ENCODE measurements at places on chromosomes 1 and 21.

DNA sequence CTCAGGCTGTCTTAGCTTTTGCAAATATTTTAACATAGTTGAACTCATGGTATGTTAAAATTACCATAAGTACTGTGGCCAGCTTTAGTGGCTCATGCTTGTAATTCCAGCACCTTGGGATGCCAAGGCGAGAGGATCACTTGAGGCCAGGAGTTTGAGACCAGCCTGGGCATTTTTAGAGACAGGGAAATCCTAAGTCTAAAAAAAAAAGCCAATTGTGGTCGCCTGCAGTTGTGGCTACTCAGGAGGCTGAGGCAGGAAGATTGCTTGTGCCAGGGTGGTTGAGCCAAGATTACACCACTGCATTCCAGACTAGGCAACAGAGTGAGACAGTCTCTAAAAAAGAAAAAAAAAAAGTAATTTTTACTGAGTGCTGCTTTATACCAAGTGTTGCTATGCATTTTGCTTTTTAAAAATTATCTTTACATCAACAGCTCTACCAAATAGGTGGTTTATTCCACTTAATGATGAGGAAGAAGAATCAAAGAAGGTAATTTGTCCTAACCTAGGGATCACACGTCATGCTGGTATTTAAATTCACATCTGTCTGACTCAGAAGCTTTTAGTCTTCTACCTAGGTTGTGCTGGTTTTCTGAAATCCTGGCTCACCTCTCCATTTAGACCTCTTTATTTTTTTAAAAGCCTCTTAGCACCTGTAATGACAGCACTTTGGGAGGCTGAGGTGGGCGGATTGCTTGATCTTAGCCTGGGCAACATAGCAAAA, 16.8 kb downstream of the PPP1R12B start:
- DNase-seq: no peak

DNA sequence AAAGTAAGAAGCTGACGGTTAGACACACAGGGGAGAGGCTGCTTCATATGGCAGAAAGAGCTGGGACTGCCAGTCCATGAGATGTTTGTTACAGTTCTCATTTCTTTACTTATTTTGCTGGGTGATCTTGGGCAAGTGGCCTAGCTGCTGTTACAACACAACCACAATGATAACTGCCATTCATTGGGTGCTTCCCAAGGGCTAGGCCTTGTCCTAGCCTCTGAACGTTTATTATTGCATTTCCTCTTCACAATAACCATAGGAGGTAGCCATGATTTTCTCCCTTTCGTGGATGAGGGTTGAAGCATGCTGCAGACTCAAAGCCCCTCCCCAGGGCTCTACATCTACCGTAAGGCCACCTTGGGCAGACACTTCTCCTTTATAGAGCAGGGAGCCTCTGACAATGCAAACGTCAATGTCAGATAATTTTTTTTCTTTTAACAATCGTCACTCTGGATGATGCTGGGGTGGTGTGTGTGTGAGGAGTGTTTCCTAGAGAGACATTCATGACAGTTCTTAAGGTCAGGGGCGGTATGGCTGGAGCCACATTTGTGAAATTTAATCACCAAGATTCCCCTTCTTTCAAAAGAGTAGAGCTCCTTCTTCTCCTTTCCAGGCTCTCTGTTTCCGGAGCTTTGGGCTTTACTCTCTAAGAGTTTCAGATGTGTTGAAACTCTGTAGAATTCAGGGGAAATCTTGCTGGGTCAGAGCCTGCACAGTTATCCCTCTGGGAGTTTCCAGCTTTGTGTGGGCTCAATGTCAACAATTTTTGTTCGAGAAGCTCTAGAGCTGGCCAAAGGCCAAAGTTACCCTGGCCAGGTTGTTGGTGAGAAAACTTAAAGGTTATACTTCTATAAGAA, 138.5 kb upstream of the SGIP1 start:
- no peak for DNase-seq

- DNase-seq: no peak
Observed at GRCh38 chr1:74199504-74199903, 1.5 kb downstream of the FPGT start.

- no peak for DNase-seq
Observed at GRCh38 chr1:226519716-226520598, 28.6 kb upstream of the STUM start.

DNA sequence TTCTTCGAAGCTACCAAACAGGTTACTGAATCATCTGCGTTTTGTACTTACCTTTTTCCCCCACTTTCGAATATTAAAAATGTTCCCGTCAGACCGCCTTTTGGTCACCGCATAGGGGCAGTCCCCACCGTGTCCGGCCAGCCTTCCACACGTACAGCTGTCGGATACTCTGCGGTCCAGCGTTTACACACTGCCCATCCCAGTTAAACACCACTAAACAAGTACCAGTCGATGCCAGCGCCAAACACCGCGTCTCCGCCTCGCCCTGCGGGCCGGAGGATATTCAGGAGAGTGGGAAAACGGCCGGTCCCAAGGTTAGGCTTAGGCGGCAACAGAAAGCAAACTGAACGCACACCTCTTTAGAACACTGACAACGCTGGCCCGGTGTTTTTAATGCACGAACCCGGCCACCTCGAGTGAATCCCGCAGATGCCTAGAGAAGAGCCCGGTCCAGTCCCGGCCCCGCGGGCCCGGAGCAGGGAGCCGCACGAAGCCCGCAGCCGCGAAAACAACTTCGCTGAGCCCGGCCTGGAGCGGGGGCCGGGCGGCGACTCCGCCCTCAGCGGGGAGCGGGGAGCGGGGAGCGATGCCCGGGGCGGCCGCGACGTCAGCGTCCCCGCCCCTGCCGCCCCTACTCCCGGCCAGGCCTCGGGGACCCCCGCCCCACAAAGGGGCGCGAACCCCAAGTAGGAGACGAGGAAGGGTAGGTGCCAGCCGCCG, 730 bp upstream of the PHF13 start:
- DNase-seq: no peak

DNA sequence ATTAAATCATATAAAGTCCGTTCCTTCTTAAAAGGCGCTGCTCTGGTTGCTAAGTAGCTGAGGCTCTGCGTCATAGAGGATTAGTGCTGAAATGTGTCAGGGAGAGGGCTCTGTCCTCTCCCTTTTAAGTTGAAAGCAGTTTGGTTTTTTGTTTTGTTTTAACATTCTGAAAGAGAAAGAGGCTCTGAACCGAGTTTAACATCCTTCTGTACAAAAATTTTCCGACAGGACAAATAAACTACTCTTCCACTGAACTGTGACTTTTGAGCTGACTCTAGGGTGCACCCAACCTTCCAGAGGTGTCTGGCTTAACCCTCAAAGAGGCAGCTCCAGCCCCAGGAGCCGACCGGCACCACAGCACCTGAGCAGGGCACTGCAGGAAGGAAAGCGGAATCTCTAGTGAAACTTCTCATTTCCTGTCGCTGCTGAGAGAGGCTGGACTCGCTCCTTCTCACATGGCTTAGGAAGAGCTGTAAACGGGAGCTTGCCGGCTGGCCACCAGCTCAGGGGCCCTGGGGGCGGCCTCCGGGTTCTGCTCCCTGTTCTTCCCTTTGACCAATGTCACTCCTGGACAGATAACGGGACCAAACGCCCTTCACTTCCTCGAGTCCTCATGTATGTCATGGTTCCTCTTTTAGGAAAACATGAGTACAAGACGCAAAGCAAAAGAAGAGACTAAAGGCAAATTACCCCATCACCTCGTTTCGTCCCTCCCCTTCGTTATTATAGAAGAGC, 1.2 kb downstream of the VAV3 start:
- peak; percentile 24 for DNase-seq

DNA sequence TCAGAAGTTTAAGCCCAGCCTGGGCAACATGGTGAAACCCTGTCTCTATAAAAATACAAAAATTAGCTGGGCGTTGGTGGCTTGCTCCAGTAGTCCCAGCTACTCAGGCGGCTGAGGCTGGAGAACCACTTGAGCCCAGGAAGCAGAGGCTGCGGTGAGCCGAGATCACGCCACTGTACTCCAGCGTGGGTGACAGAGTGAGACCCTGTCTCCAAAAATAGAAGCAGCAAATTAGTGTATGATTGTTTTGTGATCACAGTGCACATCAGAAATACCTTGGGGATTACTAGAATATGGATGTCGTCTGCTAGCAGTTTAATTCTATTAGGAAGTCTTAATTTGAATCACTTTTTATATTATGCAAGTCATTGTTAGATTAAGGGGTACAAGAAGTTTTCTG, 59.0 kb downstream of the ZBTB17 start:
- no peak for DNase-seq

DNA sequence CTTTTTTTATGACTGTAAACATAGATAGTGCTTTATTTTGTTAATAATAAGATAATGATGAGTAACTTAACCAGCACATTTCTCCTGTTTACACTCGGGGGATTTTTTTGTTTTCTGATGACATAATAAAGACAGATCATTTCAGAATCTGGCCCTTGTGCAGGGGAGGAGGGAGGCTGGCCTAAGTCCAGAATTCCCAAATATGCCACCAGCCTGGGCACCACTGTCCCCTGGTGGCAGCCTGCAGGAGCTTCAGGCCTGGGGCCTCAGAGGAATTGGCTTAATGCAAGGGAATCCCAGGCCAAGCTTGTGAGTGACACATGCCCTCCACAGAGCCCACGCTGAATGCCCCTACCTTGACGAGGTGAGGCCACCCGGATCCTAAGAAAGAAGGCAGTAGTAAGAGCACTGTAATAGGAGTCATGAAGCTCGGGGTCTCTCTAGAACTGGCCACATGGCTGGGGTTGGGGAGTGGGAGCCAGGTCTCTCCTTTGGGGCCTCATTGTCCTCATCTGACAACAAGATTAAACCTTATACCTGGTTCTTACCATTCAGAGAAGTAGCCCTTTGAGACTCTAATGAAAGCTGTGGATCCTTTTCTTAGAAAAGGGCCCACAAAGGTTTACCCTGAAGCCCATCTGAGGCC, 24.1 kb downstream of the ETNK2 start:
- no peak for DNase-seq

DNA sequence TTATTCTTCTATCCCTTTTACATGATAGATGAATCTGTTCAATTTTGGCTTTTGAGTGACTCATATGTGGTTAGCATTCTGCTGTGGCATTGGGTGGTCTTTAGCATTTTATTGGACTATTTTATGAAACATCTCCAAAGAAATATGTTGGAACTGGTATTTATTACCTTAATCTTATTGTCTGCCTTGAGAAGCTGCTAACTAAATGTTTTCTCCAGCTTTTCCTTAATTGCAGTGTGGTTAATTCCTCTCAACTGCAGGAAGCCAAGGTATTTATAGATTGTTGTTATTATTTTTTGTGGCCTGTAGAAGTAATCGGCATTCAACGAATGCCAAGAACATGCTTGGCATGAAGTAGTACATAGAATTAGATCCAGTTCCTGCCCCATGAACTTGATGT, 64.1 kb downstream of the NOS1AP start:
- no peak for DNase-seq

- no peak for DNase-seq
Observed at GRCh38 chr1:221343136-221343535, 398.8 kb downstream of the DUSP10 start.

DNA sequence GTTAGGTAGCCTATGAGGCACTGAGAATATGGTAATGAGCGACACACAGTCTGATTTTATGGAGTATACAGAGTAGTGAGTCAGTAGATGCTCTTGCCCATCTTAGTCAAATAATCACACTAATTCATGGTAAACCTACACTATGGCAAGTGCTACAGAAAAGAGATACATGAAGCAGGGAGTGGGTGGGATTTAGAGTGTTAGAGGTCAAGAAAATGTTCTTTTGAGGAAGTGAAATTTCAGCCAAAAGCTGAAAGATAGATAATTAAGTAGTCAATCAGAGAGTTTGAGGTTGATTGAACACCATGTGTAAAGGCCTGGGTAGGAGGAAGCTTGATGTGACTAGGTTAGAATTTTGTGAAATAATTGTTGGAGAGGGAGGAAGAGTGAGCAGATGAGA, 14.7 kb downstream of the MDM4 start:
- DNase-seq: no peak

Data from stimulated activated CD4-positive, alpha-beta T cell treated with anti-CD3 and anti-CD28 coated beads, Interleukin-15, amount 100 ng/mL, for 1 hour (primary cell).